RPMI8226 (cell line): ENCODE measurements at places on chromosomes 11 and 22.
A peak's percentile ranks its signal among the peaks of the same experiment; 100 is the strongest.

DNA sequence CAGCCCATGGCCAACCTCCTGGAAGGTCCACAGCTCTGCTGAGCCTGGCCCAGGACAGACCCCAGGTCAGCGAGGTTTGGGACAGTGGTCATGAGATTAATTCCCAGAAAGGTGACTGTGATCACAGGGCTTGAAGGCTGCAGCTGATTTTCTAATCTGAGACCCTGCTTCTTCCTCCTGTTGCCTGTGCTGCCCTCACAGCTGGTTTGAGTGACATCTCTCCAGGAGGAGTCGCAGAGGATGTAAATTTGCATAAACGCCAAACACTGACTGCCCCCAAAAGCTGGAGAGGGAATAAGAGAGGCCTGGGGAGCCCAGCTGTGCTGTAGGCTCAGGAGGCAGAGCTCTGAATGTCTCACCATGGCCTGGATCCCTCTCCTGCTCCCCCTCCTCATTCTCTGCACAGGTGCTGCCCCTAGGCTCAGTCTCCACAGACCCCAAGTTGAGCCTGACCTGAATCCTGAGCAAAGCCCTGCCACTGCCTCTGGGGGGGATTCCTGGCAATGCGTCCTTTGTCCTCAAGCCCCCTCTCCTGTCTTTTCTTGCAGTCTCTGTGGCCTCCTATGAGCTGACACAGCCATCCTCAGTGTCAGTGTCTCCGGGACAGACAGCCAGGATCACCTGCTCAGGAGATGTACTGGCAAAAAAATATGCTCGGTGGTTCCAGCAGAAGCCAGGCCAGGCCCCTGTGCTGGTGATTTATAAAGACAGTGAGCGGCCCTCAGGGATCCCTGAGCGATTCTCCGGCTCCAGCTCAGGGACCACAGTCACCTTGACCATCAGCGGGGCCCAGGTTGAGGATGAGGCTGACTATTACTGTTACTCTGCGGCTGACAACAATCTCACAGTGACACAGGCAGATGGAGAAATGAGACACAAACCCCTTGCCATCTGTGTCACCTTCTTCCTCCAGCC, 23.8 kb downstream of the GGTLC2 start:
- DNase-seq: peak; percentile 11

- no peak for DNase-seq
Observed at GRCh38 chr22:20395181-20395906, 1.4 kb downstream of the ZNF74 start.

DNA sequence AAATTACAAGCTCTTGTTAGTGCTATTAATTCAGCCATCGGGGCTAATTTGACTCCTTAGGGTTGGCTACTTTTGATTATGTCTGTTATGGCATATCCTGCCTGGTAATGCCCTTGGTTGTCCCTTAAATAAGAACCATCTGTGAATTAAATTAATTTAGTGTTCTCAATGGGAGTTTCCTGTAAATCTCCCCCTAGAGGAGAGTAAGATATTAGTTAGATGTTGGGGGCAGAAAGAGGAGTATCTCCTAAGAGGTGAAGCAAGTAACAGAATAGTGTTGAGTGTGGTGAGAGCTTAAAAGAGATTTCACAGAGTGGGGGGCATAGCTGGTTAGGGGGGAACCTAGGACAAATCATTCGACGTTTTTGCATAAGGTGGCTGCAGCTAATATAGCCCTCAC, 1126.9 kb downstream of the JRKL start:
- DNase-seq: no peak

DNA sequence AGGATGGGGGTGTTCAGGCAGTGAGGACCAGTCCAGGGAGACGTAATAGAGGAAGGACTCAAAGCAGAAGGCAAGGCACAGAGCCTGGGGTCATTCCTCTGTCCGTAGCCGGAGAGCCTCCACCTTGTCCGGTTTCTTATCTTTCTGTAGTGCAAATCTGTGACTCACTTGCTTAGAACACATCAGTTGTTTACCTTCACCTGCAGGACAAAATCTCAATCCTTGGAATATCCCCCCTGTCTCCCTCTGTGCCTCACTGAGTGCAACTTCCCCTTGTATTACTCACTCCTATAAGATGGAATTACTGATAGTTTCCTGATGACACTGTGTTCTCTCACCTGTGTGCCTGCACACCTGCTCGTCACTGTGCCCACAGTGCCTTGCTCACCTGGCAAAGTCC, 20.4 kb upstream of the TTC12 start:
- no peak for DNase-seq

DNA sequence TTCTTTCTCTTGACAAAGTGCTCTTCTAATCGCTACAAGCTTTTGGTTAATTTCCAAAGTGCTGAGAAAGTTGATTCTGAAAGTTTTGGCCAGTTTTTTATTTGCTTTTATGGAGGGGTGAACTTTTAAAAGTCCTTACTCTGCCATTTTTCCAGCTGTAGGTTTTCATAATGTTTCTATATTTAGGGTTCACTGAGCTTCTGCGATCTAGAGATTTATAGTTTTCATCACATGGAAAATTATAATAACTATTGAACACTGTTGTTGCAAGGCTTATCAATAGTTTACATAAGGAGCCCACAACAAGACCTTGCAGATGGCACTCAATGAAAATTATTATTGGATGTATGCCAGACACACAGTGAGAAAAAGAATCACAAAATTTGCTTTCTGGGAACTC, 55.1 kb downstream of the DLG2 start:
- DNase-seq: peak; percentile 29

DNA sequence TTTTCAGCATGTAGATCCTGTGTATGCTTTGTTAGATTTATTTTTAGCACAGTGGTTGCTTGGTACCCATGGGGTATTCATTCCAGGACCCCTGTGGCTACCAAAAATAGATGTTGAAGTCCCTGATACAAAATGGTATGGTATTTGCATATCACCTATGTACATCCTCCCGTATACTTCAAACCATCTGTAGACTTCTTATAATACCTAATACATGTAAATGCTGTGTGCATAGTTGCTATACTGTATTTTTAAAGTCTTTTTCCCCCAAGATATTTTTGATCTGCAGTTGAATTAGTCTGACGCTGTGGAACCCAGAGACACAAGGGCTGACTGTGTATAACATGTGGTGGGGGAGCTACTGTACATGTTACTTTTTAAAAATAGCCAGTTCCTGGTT, 101.1 kb downstream of the ATXN10 start:
- DNase-seq: no peak

DNA sequence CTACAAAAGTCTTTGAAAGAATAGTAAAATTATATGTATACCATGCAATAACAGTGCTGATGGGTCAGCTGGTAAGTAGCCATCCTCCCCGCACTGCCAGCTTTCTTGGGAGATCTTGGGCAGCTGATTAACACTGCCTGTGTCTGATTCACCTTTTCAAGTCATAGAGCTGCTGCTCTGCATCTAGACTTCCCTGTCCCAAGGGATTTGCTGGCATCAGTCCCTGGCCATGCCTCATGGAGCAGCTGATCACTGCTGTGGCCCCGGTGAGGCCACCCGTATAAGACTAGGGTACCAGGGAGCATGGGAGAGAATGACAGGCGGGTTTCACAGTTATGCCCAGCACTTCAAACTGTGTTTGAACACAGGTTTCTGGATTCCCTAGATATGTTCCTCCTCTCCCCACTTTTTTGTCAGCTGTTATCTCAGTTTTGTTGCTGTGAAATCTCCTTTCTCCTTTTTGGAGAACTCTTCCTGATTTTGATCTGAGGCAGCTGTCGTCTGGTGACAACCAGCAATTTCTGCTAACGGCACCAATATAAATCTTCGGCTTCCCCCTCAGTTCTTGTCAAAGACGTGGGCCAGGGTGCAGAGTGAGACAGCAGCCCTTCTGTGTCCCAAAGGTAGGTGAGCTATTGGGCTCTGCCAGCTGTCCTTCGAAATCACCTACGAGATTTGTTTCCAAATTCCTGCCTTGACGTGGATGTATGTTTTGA, 438.9 kb downstream of the NTM start:
- DNase-seq: no peak

DNA sequence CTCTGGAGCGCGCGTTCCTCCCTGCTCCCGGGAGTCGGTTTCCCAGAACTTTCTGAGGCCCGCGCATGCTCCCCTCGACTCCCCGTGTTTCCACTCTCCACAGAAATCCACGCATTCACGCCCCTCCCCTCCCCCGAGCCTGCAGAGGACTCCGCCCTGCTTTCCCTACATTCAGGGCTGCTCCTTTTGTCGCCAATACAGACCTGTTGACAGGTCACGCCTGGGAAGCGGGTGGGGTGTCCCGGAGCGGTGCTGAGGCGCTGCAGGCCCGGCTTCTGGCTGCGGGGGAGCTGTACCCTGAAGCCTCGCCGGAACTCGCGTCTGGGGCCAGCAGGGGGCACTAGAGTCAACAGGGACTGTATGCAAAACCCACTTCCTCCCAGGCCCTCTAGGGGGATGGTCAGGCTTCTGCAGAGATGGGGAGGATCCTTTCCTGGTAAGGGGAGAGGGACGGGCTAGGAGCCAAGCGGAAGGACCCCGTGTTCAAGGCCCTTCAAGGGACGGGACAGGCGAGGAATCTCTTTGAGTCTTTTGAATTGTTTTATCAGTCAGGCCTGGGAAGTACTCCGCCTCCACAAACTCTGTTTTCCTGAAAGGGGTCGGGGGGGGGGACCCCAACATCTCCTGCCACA, at the start of gene PRAME:
PRAME (minus strand) TSS at position 294 of the 632 bp plus-strand sequence. CDS start 2,433 bp downstream, outside the sequence.
- peak; percentile 64 for DNase-seq

DNA sequence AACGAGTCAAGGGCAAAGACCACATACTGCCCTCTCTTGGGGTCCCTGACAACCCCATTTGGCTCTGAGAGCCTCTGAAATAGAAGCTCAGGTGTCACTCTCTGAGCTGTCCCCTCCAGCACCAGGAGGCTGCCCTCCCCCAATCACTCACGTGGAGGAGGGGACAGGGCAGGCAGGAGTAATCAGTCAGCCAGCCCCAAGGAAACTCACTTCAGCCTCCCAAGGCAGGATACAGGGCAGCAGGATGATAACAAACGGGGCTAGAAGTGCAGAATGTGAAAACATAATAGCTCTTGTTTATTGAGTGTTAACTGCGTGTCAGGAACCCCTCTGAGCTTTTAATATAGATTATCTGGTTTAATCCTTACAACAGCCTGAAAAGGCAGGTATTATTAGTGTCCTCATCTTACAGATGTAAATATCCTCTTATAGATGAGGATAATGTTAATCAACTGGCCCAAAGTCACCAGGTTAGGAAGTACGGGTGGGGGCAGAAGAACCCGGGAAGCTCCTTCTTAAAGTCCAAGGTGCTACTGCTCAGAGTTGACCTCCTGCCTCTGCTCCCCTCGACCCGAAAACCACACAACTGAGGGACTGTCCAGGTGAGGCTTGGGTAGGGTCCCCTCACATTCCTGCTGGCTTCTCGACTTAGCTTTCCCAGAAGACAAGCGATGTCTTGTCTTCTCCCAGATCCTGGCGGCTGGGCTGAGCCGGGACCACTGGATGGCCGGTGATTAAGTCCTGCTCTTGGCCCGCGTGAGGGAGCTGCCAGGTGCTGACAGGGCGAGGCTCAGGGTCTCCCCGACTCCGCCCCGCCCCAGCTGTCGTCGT, 2.7 kb downstream of the CHRM4 start:
- DNase-seq: no peak

- no peak for DNase-seq
Observed at GRCh38 chr11:120424185-120424969, 87.2 kb upstream of the GRIK4 start.

DNA sequence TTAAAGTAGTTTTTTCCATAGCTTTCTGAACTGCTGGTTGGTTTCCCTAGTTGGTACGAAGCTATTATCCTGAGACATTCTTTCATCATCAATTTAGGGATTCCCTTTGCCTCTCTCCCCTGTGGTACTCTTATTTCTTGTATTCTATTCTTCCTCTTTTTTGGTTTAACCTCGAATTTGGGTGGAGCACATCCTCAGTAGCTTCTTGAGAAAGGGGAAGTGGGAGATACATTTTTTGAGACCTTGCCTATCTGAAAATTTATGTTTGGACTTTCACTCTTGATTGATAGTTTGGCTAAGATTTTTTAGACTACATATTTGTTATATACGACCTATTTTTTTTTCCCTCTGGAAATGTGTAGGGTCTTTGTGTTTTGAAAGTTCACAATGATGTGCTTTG, 121.7 kb upstream of the ZBED5 start:
- no peak for DNase-seq

DNA sequence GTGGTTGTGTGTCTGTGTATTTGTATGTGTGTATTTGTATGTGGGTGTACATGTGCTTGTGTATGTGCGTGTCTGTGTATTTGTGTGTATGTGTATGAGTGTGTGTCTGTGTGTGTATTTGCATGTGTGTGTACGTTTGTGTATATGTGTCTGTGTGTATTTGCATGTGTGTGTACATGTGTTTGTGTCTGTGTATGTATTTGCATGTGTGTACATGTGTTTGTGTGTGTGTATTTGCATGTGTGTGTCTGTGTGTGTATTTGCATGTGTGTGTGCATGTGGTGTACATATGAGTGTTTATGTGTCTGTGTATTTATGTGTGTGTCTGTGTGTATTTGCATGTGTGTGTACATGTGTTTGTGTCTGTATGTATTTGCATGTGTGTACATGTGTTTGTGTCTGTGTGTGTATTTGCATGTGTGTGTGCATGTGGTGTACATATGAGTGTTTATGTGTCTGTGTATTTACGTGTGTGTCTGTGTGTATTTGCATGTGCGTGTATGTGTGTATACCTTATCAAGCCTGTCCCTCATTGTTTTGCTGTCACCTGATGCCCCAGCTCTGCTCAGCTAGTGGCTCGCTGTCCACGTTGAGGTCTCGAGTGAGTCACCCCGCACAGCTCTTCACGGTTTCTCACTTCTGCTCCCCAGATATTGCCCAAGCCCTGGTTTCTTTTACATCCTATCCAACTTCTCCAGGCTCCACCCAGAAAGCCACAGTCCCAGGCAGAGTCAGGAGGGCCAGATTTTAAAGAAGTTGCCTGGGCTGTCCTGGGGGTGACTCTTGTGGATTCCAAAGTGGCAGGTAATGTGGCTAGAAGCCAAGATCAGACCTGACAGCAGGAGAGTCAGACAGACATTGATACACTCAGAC, 15.2 kb downstream of the MB start:
- peak; percentile 55 for DNase-seq

- no peak for DNase-seq
Observed at GRCh38 chr22:23184764-23185113, 4.4 kb downstream of the BCR start.

DNA sequence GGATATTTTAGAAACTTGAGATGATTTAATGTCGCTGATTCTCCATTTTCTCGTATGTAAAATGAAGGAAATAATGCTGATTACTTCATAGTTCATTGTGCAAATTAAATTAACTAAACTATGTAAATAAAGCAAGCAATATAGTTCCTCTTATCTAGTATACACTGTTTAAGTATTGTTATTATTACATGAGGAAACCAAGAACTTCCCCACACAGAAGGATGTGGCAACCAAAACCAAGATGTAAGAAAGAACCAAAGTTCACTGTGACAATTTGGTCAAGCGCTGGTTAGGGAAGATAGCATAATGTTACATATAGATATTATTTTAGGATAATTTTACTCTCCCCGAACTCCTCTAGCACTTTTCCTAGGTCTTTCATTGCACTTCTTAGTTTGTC, 103.2 kb downstream of the XKR3 start:
- no peak for DNase-seq

DNA sequence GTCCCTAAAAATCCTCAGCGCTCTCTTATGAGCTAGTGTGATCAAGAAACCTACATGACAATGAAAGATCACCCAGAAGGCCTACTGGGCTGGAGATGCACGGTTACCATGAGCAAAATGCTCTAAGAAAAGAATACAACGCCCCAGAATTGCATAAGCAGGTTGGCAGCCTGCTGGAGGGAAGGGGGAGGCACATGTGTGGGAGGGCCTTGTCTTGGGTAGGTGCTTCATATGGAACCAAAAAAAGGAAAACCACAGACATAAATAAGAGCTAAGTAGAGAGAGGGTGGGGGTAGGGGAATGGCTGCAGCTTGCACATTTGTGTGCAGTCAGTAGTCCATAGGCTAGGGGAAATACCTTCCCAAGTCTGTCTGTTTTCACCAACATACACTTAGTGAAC, 2.8 kb downstream of the SIAE start:
- DNase-seq: peak; percentile 74
